Left ventricle myocardium superior (tissue), 1 donor: ENCODE measurements at places on chromosomes 7 and 10. TPM values are rescaled to one million over a fixed set of nuclear protein-coding genes. Genes with fewer than 3 reads are reported as not detected.

GRCh38 chr7:99301496-99301895, 24.2 kb upstream of the ARPC1A start:
- peak; percentile 12 for DNase-seq

DNA sequence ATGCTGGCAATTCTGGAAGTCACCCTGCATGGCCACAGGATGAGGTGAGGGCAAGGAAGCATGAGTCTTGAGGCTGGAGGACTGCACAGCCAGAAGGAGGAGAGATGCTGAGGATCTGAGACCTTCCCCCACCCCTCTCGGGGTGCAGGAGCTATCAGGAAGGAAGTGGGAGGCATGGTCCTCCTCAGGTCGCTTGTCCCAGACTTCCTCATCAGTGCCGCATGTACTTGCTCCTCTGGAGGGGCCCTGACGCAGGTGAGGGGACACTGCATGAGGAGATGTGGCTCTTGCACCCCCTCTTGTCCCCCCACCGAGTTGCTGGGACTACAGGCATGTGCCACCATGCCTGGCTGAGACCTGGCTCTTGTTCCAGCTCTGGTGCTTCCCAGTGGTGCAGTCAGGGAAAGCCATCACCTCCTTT, 5.7 kb upstream of the ZMIZ1 start:
- DNase-seq = peak; percentile 15

Gene TWNK
- 8.0 TPM for total RNA-seq

GRCh38 chr10:67520924-67521520, 175.0 kb downstream of the CTNNA3 start:
- DNase-seq = no peak

GRCh38 chr10:61120805-61121204, 176.8 kb upstream of the RHOBTB1 start:
- no peak for DNase-seq

DNA sequence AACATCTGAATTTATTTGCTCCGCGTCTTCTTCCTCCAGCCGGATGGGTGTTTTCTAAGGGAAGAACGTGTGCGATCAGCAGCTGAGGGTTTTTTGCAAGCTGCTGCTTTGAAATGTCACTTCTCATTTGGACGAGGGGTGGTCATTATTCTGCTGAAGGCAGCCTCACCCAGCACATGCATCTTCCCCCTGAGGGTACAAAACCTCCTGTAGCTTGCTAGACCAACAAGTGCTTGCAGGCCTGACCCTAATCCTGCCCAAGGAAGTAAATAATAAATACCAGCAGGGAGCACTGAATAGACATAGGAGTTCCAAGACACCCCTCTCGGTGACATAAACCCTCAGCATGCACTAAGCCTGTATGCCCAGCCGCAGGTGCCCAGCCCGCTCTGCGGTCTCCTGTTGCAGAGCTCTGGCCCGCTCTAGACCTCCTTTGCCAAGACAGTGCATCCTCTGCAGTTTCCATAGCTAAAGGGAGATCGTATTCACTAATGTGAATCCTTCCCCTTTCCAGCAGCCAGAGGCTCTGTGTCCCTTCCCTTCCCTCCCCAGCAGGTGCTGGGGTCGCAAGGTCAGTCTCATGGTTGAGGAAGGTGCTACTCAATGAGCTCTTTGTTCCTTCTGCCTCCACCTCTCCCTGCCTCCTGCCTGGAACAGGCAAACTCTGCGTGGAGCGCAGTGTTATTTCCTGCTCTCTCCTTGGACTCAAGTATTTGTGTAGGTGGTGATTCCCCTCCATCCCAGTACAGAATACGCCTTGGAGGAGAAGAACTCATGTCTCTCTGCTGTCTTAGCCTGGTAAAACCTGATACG, 36.6 kb downstream of the SBDS start:
- no peak for DNase-seq
